ENCODE measurements at places on chromosomes 7 and 10.
A peak's percentile ranks its signal among the peaks of the same experiment; 100 is the strongest.

GRCh38 chr7:136446751-136447150 lies 421.7 kb upstream of the CHRM2 start:
- no peak for DNase-seq

- no peak for DNase-seq
These were observed 23.9 kb downstream of the SLC13A4 start for GRCh38 chr7:135704074-135704473.

GRCh38 chr10:121708728-121709674 lies 110.8 kb upstream of the FGFR2 start:
- DNase-seq = no peak

- no peak for DNase-seq
These were observed 16.6 kb downstream of the STMP1 start for GRCh38 chr7:135678612-135679575.

DNA sequence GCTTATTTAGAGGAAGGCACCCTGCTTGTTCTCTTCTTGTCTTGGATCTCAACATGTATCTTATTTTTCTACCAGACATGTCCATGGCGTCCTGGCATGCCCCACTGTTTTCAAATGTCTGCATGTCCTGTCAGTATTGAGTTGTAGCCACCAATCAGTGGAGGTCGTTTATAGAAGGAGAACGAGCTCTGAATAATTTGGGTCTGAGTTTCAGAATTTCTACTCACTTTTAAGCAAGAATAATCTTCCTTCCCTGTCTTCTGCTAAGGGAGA lies 2.9 kb upstream of the HOXA13 start:
- DNase-seq = no peak

DNA sequence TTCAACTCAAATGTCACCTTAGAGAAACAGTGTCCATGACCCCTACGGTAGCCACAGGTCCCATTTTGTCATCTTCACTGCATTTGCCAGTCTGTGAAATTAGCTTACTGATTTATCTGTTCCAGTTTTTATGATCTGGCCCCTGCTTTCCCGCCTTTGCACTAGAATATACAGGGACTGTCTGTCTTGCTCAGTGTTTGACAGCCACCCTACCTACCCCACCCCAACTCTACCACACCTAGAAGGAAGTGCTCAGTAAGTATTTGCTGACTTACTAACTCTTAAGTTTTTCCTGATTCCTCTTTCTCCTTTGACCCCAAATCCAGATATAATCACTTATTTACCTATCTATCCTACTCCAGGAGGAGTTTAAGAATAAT lies 49.5 kb downstream of the CREB3L2 start:
- no peak for DNase-seq

- peak; percentile 98 for DNase-seq
These were observed 75.1 kb upstream of the SP4 start for GRCh38 chr7:21352540-21353387.

Data from MV-4-11 (cell line).